ENCODE measurements at places on chromosomes 6 and 20.

GRCh38 chr6:166587631-166588413 is 1.3 kb upstream of the RAMACL start:
- DNase-seq: no peak

GRCh38 chr6:116975600-116975999 is 98.6 kb downstream of the RFX6 start:
- DNase-seq: no peak

DNA sequence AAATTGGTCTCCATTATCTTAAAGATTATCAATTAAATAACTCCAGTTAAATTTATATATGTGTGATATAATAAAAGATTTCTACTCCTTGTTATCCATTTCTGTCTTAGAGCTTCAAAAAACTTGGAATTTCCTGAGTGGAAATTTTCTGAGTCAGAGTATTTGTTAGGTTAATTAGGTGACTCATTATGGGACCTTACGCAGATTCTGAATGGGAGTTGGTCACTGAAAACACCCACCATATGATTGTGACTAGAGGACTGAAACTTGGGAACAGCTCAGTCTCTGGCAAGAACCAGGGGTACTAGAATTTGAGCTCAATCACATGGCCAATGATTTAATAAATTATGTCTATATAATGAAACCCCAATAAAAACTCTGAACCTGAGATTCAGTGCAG is 125.4 kb upstream of the HMGCLL1 start:
- DNase-seq: no peak

- DNase-seq: no peak
These were observed 2.4 kb upstream of the BLCAP start for GRCh38 chr20:37529968-37530600.

GRCh38 chr20:4067600-4068261 is 52.4 kb upstream of the RNF24 start:
- no peak for DNase-seq

GRCh38 chr6:25192590-25193459 is 86.3 kb upstream of the CARMIL1 start:
- DNase-seq: no peak

- DNase-seq: no peak
These were observed 3.3 kb downstream of the EFHC1 start for GRCh38 chr6:52423448-52423847.

Data from anterior cingulate cortex (tissue), 58 donors.